Activated CD8-positive, alpha-beta T cell treated with anti-CD3 and anti-CD28 coated beads for 36 hours (primary cell): ENCODE measurements at places on chromosomes 12 and 14. TPM values are rescaled to one million over a fixed set of nuclear protein-coding genes. Genes with fewer than 3 reads are reported as not detected.

- H3K4me1 ChIP-seq, result no peaks in the 10 kb centered on the region
- H3K27me3 ChIP-seq, result peaks cover 7% of the 10 kb centered on the region
- no peak overlapping the region for H3K27ac ChIP-seq
- H3K4me3 ChIP-seq, result no peak overlapping the region
- H3K36me3 ChIP-seq, result no peaks in the 10 kb centered on the region
Observed at GRCh38 chr12:1646569-1647284, 17.7 kb downstream of the WNT5B start.

Gene ANO2
- total RNA-seq, result not detected

- no peaks in the 10 kb centered on the region for H3K4me1 ChIP-seq
- H3K36me3 ChIP-seq, result no peaks in the 10 kb centered on the region
- no peak overlapping the region for H3K27ac ChIP-seq
- H3K27me3 ChIP-seq, result no peaks in the 10 kb centered on the region
Observed at GRCh38 chr12:109763201-109763841, 49.7 kb downstream of the FAM222A start.

Gene AKAP6
- 1.2 TPM for total RNA-seq

- H3K4me3 ChIP-seq, result no peak overlapping the region
- no peaks in the 10 kb centered on the region for H3K36me3 ChIP-seq
- H3K27me3 ChIP-seq, result no peaks in the 10 kb centered on the region
Observed at GRCh38 chr12:113128802-113129663, 6.5 kb downstream of the RASAL1 start.

Gene SERPINA5
- total RNA-seq, result not detected

Gene MYF5
- not detected for total RNA-seq

DNA sequence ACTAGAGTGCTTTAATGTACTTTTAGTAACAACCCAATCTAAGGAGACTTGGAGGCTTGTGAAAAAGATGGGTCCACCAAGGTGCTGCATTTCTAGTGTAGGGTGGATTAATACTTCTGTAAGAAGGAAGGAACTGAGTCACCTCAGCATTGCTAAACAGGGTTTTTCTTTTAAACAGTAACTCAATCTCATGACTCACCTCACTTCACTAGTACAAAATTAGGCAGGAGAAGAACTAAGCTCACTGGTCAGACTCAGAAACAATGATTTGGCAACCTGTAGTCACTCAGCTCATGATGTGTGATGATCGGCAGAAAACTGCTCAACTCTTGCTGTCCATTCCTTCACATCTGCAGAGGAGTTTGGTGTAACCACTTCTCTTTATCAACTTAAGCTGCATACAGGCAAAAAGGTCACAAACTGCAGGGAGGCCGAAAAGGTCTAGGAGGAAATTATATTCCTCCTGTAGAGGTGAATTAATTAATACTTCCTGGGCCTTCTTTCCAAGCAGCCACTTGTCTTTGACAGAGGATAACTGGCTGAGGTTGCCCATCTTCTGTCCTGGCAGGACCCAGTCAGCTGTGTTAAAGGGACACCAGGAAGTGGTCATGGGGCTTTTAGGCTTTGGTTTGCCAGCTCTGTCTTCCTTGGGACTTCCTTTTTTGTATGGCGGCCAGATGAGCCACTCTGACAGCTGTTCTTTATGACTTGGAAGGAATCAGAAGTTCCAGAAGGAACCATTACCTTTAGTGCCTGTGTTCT is 466.9 kb downstream of the FUT8 start:
- no peak overlapping the region for H3K4me3 ChIP-seq
- H3K36me3 ChIP-seq, result peaks cover 2% of the 10 kb centered on the region
- peak overlapping the region; percentile 65 for H3K27ac ChIP-seq

DNA sequence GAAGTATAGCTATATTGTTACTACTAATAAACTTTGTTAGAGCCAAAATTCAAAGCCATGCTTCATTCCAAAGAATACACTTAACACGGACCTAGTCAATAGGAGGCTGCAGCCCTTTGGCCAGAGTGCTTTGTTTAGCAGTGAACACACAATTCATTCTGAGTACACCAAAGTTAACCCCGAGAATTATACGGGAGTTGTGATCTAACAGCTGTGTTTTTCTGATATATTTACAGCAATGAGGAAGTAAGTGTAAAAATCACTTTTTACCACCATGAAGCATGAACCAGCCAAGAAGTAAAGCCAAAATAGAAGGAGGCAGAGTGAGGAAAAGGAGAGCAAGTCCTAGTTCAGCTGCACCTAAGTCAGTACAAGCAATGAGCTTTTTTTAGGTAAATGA is 156.8 kb upstream of the PDE3A start:
- H3K27me3 ChIP-seq, result peaks cover 1% of the 10 kb centered on the region
- no peak overlapping the region for H3K27ac ChIP-seq
- no peak overlapping the region for H3K4me3 ChIP-seq
- DNase-seq, result no peak
- H3K36me3 ChIP-seq, result no peaks in the 10 kb centered on the region

DNA sequence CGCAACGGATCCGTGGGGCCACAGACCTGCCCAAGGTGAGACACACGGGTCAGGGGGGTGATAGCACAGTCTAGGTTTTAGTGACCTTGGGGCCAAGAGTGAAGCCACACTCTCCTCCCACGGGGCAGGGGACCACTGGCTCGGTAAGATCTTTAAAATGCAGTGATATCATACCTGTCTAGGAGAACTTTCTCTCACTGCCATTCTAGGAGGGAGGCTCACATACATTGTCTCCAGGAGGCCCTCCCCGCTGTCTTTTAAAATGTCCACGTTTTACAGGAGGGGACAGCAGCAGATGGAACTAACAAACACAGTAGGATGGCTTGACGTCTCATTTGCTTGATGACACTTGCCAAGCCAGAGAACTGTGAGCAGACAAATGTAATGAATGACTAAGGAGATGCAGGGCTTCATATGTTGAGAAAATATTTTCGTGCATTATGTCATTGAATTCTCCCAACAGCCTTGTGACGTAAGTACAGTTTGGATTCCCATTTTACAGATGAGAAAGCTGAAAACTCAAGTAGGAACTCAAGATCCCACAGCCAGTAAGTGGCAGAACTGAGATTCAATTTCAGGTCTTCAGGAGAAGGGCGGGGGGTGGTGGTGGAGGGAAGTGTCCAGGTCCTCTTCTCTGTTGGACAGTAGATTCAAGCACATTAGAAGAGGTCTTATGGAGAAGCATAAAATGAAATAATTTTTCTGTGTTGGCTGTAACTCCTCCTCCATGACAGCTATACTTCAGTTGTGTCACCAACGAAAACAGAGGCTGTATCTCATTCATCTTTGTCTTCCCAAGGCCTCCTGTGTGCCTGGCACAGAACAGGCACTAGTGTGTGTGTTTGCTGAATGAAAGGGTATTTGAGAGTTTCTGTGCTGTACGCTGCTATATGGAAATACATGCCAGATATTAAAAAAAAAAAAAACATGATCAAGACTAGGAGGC is 2.1 kb downstream of the VASH1 start:
- peaks cover 34% of the 10 kb centered on the region for H3K27me3 ChIP-seq
- no peak overlapping the region for H3K4me3 ChIP-seq
- DNase-seq, result no peak
- no peaks in the 10 kb centered on the region for H3K36me3 ChIP-seq
- H3K27ac ChIP-seq, result no peak overlapping the region

Gene AREL1
- total RNA-seq, result 26.4 TPM

Gene NELL2
- 106 TPM for total RNA-seq

Gene CLEC6A
- total RNA-seq, result not detected

DNA sequence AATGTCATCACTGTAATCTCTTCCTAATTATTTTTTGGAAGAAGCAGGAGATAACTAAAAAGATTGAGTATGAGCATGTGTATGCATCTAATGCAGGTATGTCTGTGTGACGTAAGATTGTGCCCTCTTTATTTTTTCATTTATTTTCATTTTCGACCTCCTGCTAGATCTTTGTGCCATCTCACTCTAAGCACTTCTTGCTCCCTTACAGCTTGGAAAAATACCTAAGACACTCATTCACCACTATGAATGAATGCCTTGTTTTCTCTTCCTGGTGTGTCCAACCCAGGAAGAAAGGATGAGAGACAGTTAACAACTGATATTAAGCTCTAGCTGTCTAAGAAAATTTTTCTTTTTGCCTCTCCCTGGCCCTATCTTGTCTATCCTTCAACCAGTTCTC is 76.8 kb upstream of the CISTR start:
- no peak overlapping the region for H3K4me3 ChIP-seq
- no peaks in the 10 kb centered on the region for H3K4me1 ChIP-seq
- peaks cover 27% of the 10 kb centered on the region for H3K27me3 ChIP-seq
- H3K27ac ChIP-seq, result no peak overlapping the region

DNA sequence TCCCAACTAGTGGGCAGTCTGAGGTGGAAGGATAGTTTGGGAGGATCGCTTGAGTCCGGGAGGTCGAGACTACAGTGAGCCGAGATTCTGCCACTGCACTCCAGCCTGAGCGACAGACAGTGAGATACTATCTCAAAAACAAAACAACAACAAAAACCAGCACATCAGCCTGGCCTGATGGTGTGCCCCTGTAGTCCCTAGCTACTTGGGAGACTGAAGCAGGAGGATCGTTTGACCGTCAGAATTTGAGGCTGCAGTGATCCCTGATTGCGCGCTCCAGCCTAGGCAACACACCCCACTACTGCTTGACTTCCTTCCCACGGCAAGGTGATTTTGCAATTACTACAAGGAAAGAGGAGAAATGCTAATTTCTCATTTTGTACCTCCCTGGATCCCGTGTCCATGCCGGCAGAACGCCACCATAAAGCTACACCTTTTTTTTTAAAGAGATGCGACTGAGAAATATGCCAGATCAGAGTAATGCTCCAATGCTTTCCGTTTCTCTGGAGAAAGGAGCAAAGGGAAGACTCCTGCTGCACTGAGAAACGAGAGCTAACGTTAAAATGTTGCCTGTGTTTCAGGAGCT is 672 bp upstream of the SCFD1 start:
- H3K27me3 ChIP-seq, result no peaks in the 10 kb centered on the region
- peak overlapping the region; percentile 94 for H3K27ac ChIP-seq
- peaks cover 34% of the 10 kb centered on the region for H3K4me1 ChIP-seq
- H3K4me3 ChIP-seq, result peak overlapping the region; percentile 88
- H3K36me3 ChIP-seq, result peaks cover 13% of the 10 kb centered on the region

Gene KRT6A
- total RNA-seq, result not detected

- no peak for DNase-seq
- no peaks in the 10 kb centered on the region for H3K27me3 ChIP-seq
- H3K36me3 ChIP-seq, result no peaks in the 10 kb centered on the region
- no peak overlapping the region for H3K4me3 ChIP-seq
- H3K27ac ChIP-seq, result no peak overlapping the region
- no peaks in the 10 kb centered on the region for H3K4me1 ChIP-seq
Observed at GRCh38 chr12:92658611-92659010, 44.2 kb upstream of the PLEKHG7 start.

- H3K27ac ChIP-seq, result peak overlapping the region; percentile 96
- H3K27me3 ChIP-seq, result no peaks in the 10 kb centered on the region
- peaks cover 62% of the 10 kb centered on the region for H3K4me1 ChIP-seq
- H3K36me3 ChIP-seq, result peaks cover 56% of the 10 kb centered on the region
Observed at GRCh38 chr14:88005978-88006851, 1.3 kb downstream of the GPR65 start.

DNA sequence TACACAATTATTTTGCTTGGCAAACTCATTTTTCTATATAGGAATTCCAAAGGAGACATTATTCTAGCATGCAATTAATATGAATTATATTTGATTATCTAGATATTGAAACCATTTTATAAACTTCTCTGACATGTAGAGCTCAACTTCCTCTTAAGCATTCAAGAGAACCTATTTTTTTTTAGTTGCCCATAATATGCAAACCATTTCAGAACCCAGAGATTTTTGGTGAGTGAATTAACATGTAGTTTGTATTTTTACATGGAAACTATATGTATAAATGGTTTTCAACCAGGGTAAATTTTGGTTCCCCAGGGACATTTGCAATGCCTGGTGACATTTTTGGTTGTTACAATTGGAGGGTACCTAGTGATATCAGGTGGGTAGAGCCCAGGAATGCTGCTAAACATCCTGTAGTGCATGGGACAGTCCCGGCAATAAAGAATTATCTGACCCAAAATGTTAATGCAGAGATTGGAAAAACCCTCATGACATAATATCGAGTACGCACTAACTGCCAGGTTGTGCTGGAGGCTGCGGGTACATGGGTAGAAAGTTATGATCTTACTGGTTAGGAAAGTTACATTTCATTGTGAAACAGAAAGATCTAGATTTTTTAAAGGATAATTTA is 338.9 kb upstream of the GARIN2 start:
- DNase-seq, result no peak
- H3K4me3 ChIP-seq, result no peak overlapping the region
- no peaks in the 10 kb centered on the region for H3K4me1 ChIP-seq
- no peaks in the 10 kb centered on the region for H3K27me3 ChIP-seq
- H3K27ac ChIP-seq, result no peak overlapping the region
- H3K36me3 ChIP-seq, result peaks cover 2% of the 10 kb centered on the region

- H3K4me1 ChIP-seq, result peaks cover 100% of the 10 kb centered on the region
- H3K27me3 ChIP-seq, result no peaks in the 10 kb centered on the region
- H3K4me3 ChIP-seq, result peak overlapping the region; percentile 74
- peak overlapping the region; percentile 98 for H3K27ac ChIP-seq
- peaks cover 10% of the 10 kb centered on the region for H3K36me3 ChIP-seq
- DNase-seq, result no peak
Observed at GRCh38 chr14:73744874-73745529, 30.8 kb upstream of the PNMA1 start.

Gene TAS2R13
- 0.31 TPM for total RNA-seq

Gene KLHDC1
- total RNA-seq, result 1.2 TPM

Gene C12orf56
- not detected for total RNA-seq

GRCh38 chr12:1603269-1603993 is 9.1 kb upstream of the FBXL14 start:
- H3K4me3 ChIP-seq, result no peak overlapping the region
- H3K27me3 ChIP-seq, result no peaks in the 10 kb centered on the region
- peaks cover 33% of the 10 kb centered on the region for H3K4me1 ChIP-seq
- no peak for DNase-seq

DNA sequence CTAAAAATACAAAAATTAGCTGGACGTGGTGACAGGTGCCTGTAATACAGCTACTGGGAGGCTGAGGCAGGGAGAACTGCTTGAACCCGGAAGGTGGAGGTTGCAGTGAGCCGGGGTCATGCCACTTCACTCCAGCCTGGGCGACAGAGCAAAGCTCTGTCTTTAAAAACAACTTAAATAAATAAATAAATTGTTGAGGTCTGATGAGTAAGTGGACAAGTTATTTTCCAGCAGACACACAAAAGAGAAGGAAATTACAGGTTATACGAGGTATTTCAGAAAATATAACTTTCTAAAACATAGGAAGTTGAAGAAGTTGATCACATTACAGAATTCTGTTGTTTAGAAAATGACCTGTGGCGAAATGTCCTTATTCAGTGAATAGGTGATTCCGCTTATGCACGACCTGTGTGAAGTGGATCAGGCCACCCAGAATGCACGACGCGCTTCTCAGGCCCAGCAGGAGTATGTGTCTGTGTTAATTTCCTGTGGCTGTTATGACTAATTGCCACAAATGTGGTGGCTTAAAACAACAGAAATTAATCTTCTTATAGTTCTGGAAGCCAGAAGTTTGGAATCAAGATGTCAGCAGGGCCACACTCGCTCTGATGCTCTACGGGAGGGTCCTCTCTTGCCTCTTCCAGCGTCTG is 38.1 kb downstream of the P2RX7 start:
- H3K27me3 ChIP-seq, result no peaks in the 10 kb centered on the region
- no peak for DNase-seq
- H3K4me3 ChIP-seq, result no peak overlapping the region
- H3K4me1 ChIP-seq, result no peaks in the 10 kb centered on the region

GRCh38 chr14:99191395-99192027 is 80.5 kb downstream of the BCL11B start:
- H3K27me3 ChIP-seq, result no peaks in the 10 kb centered on the region
- peak; percentile 42 for DNase-seq
- H3K27ac ChIP-seq, result peak overlapping the region; percentile 98

Gene ANO4
- not detected for total RNA-seq

Gene BICDL1
- total RNA-seq, result 107 TPM

Gene TTC9
- 5.5 TPM for total RNA-seq
